Activated CD8-positive, alpha-beta memory T cell treated with anti-CD3 and anti-CD28 coated beads, Interleukin-2, amount 50 U/mL, for 4 hours (primary cell): ENCODE measurements at places on chromosomes 12 and 14.

GRCh38 chr14:63905370-63905769, 52.6 kb downstream of the SYNE2 start:
- no peak for DNase-seq

- no peak for DNase-seq
These were observed 462.8 kb downstream of the GXYLT1 start for GRCh38 chr12:41681898-41682297.

- no peak for DNase-seq
These were observed 193.0 kb upstream of the BTG1 start for GRCh38 chr12:92338671-92339070.

DNA sequence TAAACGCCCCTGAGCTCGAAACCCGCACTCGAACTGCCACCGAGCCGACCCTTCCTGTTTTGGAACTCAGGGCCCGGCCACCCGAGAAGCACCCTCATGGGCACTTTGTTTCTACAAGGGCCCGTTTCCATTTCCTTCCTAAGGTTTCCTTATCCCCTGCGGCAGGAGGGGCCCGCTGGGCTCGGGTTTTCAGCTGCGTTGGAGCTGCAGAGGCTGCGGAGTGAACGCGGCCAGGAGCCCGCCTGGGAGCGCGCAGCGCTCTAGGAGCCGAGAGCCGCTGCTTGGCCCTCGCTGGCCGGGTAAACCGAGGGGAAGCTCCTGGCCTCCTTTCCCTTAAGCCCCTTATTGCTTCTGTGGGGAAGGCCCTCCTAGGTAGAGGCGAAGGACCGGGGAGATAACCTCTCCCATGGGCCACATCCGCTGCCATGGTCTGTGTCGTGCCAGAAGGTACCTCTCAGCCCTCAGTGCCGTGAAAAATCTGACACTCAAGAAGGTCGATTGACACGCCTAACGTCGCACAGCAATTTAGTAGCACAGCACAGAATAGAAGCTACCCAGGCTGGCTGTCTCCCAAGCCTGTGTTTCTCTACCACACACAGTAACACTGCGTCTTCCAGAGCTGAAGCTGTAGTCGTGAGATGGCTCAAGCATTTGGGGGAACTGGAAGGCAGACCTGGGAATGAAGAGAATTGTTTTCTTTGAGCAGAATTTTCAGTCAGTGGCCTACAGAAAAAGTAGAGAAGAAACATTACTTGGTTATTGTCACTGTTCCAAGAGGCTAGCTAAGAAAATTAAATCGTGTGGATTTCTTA, 12.9 kb upstream of the CALM1 start:
- peak; percentile 46 for DNase-seq

- DNase-seq, result no peak
These were observed 3.4 kb downstream of the BMP4 start for GRCh38 chr14:53953002-53953827.

GRCh38 chr12:64670919-64671639, 60.8 kb downstream of the RASSF3 start:
- DNase-seq, result no peak

DNA sequence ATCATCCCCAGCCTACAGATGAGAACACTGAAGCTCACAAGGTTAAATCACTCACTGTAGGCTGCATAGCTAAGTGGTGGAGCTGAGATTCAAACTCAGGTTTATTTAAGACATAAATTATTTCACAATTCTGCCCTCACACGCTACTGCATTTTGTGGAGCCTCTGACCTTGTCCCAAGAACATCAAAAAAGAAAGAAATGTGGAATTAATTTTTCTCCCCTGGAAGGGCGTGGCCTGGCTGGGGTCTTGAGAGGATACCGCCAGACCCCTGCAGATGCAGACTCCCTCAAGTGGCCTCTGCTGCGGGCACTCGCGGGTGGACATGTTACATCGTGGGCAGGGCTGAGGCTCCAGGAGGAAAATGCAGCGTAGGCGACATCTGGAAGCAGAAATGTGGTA, 40.6 kb downstream of the LTBP2 start:
- DNase-seq, result no peak

- no peak for DNase-seq
These were observed 69.4 kb upstream of the DYRK2 start for GRCh38 chr12:67578976-67579661.

DNA sequence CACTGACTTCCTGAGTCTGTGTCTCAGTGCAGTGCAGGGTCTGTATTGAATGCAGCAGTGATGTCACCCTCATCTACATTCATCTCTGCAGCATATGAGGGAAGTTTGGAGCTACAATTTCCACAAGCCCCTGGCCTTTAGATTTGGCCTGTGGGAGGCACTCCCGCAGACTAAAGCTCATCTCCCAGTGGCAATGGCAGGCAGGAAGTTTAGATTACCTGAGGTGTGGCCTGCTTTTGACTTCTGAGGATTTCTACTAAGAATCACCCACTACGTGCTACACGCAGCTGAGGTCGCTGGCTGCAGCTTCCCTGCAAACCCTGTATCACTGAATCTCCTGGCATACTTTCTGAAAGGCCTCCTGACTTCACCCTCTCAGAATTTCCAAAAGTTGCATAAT, 202.2 kb upstream of the PRKD1 start:
- DNase-seq, result no peak

GRCh38 chr14:24436355-24437019, 6.1 kb downstream of the SDR39U1 start:
- DNase-seq, result no peak

DNA sequence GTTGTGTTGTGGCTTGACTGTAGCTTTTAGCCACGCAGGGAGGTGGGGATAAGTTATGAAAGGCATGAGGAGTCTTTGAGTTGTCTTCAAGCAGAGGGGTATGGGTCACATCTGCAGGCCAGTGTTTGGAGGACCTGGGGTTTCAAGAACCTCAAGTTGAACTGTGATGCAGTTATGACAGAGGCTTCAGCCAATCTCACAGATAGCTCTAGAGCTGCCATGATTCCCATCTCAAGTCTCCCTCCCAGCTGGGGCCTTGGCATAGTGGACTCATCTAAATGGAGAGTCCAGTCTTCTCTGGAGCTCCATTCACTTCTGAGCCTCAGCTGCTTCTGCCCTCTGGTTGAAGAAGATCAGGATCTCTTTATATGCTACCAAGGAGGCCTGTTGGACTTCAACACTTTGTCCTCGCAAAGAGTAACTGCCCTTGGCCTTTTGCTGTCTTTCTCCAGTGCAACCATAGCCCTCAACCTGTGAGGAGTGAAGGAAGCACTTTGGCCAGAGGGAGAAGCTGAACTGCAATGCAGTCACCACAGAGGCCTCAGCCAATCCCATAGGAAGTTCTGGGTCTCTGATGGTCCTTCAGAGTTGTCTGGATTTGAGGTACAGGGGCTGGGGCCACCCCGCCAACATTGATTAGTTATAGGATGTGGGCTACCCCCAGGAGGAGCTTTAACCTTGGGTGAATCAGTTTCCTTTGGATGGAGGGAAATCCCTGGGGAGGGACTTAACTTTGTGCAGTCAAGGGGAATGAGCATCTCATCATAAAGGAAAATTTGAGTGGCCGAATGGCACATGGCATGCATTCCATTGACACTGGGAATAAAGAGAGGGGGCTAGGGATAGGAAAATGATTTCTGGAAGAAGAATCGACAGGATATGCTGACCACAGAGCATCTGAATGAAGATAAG, 230.5 kb downstream of the PCNX1 start:
- DNase-seq, result no peak

DNA sequence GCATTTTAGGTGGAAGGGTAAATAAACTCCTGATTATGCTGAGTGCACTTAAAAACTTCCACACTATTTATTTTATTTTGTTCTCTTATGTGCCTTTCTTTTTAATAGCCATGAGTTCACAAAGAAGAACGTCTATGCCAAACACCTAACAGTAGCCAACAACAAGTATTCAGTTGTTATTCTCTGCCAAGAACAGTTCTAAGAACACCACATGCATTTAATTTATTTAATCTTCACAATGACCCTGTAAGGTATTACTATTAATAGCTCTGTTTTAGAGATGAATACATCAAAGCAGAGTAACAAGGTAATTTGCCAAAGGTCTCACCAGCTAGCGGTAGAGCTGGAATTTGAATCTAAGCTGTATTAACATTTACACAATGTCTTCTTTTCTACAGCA, 240.1 kb downstream of the ALG10B start:
- DNase-seq, result no peak

- DNase-seq, result no peak
These were observed 122.2 kb upstream of the RTL1 start for GRCh38 chr14:101025696-101026095.

DNA sequence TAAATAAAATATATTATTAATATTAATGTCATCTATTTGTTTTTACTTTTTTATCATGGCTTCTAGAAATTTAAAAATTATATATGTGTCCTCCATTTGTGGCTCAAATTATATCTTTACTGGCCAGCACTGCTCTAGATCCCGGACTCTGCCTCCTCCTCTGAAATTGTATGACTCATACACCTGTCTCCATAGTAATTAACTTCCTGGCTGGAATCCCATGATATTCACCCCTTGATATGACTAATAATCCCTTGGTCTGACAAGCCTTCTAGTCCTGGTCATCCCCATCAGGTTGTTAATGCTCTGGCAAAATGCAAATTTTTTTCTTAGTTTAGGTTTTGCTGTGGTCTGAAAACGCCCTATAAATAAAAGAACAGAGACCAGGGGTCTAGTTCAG, 116.2 kb downstream of the BMP4 start:
- no peak for DNase-seq

- no peak for DNase-seq
These were observed 1.3 kb downstream of the BBS10 start for GRCh38 chr12:76346798-76347420.
